ENCODE measurements at places on chromosomes 3 and 15. TPM values are rescaled to one million over a fixed set of nuclear protein-coding genes. Genes with fewer than 3 reads are reported as not detected.

DNA sequence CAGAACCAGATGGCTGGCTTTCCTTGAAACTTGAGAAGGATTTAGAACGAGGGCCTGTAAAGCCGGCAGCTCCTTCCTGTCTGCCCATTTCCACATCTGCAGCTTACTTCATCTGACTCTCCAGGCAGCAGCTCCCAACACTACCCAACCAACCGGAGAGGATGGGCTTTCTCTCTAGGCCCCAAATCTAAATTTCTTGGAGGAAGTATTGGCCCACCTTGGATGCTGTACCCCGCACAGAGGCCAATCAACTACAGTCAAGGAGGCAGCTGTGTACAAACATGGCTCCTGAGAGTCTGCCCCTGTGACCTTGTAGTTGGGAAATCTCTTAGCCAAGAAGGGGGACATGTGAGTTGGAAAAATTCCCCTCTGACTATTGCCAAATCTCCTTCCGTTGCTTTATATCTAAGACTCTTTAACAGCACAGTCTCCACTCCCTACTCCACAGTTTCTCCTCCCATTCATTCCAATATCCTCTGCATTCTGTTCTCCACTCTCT lies 8.0 kb upstream of the ACAP2 start:
- no peak for DNase-seq
- no peak overlapping the region for H3K27ac ChIP-seq
- peaks cover 8% of the 10 kb centered on the region for H3K36me3 ChIP-seq
- H3K4me1 ChIP-seq = peaks cover 9% of the 10 kb centered on the region
- no peak overlapping the region for H3K4me3 ChIP-seq
- no peaks in the 10 kb centered on the region for H3K27me3 ChIP-seq

- peak overlapping the region; percentile 66 for H3K27ac ChIP-seq
- peaks cover 10% of the 10 kb centered on the region for H3K36me3 ChIP-seq
- DNase-seq = peak; percentile 47
- H3K4me3 ChIP-seq = no peak overlapping the region
- peaks cover 34% of the 10 kb centered on the region for H3K4me1 ChIP-seq
These were observed 221.0 kb downstream of the SHQ1 start for GRCh38 chr3:72627271-72627670.

GRCh38 chr3:135136361-135137100 lies 341.5 kb downstream of the EPHB1 start:
- DNase-seq = peak; percentile 43
- peak overlapping the region; percentile 78 for H3K27ac ChIP-seq
- no peaks in the 10 kb centered on the region for H3K36me3 ChIP-seq
- H3K4me3 ChIP-seq = peak overlapping the region; percentile 27
- peaks cover 2% of the 10 kb centered on the region for H3K27me3 ChIP-seq

DNA sequence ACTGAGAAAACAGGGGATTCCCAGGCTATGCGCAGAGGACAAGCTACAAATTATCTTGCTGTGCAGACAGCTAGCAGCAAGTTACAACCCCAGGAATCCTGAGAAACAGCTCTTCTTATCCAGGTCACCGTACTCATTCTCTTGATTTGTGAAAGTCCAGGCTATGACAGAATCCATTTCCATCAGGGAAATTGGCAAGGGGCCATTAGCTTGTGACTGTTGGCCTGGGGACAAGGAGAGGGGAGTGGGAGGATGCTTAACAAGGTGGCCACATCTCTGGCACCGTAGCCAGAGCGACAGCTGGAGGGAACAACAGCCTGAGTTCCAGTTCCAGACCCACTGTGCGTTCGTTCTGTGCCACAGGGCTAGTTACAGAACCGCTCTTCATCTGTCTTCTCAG lies 44.9 kb upstream of the PLXNA1 start:
- no peak overlapping the region for H3K27ac ChIP-seq
- no peaks in the 10 kb centered on the region for H3K36me3 ChIP-seq
- H3K4me3 ChIP-seq = no peak overlapping the region
- no peaks in the 10 kb centered on the region for H3K27me3 ChIP-seq
- no peak for DNase-seq

DNA sequence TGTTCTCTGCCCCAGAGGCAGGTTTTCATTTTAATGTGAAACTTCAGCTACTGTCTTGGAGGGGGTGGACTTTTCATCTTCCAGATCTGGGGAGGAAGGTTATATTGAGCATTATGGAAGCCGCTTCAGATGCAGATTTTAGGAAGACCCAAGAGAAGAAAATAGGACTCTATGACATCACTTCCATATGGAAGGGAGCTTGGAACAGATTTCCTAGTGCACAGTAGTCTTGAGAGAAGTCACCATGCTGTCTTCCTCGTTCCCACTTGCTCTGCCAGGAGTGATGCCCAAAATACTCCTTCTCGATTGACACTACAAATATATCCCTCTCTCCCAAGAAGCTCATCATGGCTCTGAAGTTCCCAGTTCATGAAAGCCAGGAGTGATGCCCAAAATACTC lies 197.2 kb downstream of the ATP10A start:
- H3K27ac ChIP-seq = no peak overlapping the region
- H3K4me3 ChIP-seq = no peak overlapping the region
- H3K36me3 ChIP-seq = no peaks in the 10 kb centered on the region
- H3K4me1 ChIP-seq = no peaks in the 10 kb centered on the region

DNA sequence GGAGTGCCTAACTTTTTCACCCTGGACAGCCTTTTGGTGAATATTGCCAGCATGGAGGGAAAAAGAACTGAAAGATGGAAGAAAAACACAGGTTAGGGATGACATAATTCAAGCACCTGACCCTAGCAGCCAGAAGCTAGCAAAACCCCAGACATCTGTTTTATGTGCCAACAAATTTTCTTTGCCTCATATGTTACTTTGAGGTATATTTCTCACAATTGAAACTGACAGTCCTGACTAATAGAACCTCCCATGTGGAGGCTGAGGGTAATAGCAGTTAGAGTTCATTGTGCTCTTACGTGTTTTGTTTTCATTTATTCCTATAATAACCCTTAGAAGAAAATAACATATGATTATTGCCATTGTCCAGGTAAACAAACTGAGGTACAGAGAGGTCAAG lies 71.5 kb upstream of the SLC25A26 start:
- H3K27ac ChIP-seq = no peak overlapping the region
- no peak overlapping the region for H3K4me3 ChIP-seq
- H3K4me1 ChIP-seq = no peaks in the 10 kb centered on the region
- no peaks in the 10 kb centered on the region for H3K36me3 ChIP-seq

The PLSCR2 gene
- not detected for total RNA-seq

The GP9 gene
- not detected for total RNA-seq

The MME gene
- not detected for total RNA-seq

The AHSG gene
- total RNA-seq = not detected

The TRIM42 gene
- total RNA-seq = not detected

Measured in activated CD8-positive, alpha-beta memory T cell treated with anti-CD3 and anti-CD28 coated beads, Interleukin-2, amount 10 ng/mL, durations not matched to agents 7 days and 5 days (primary cell).